PC-9 (cell line): ENCODE measurements at places on chromosomes 11 and 22. TPM values are rescaled to one million over a fixed set of nuclear protein-coding genes. Genes with fewer than 3 reads are reported as not detected.

GRCh38 chr11:125457814-125458343, 38.2 kb downstream of the FEZ1 start:
- DNase-seq: no peak

GRCh38 chr11:62546244-62546928, at the start of gene AHNAK:
Gene AHNAK, minus strand, starts transcription at chr11:62546806. Its CDS starts 10,708 bp downstream, at chr11:62536098.
- DNase-seq: peak; percentile 83

DNA sequence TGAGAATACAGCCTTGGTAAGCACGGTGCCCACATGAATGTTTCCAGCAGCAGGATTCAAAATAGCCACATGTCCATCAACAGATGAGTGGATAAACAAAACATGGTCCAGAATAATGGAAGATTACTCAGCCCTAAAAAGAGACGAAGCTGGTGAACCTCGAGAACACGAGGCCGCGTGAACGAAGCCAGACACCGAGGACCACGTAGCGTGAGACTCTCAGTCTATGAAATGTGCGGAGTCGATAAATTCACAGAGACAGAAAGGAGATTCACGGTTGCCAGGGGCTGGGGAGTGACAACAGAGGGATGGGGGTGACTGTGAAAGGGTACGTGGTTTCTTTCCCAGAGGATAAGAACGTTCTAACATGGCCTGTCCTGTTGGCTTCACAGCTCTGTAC, 2.9 kb upstream of the ASCL2 start:
- DNase-seq: no peak

TENM4 gene
- 0.25 TPM in 1 of 2 replicates, not detected in the other for total RNA-seq

- DNase-seq: peak; percentile 63
Observed at GRCh38 chr11:11993839-11994238, 14.6 kb downstream of the DKK3 start.

TMEM191C gene
- 4.0 TPM in 2 replicates for total RNA-seq

SNX32 gene
- not detected in 2 replicates for total RNA-seq

DNA sequence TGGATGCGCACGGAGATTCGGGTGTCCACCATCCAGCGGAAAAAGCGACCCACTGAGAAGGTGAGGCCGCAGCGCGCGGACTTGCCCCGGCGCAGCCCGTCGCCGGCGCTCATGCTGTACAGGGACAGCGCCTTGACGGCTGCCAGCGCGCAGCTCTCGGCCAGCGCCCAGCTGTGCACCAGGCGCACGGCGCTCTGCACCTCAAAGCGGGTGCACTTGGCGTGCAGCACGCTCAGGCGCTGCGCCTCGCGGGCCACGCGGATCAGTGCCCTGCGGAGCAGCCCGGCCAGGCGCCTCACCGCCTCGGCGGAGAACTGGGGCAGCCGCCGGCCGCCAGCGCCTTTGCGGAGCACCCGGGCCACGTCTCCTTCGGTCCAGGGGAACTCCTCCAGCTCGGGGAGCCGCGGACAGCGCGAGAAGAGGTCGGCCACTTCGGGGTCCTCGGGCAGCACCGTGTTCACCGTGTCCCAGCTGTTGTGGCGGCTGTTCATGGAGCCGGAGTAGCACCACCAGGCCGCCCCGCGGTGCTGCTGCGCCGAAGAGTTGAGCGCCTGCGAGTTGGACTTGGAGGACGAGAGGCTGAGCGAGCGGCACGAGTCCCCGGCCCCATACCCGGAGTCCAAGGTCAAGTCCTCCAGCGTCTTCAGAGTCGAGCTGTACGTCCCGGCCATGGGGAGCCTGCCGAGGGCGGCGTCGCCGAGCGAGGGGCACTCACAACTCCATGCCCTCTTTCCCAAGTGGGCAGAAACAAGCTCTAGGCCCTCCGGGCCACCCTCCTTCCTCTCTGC, 703 bp downstream of the ABTB2 start:
- DNase-seq: peak; percentile 56

GRCh38 chr11:11409901-11410300, 56.9 kb upstream of the CSNK2A3 start:
- DNase-seq: no peak

GRCh38 chr22:39439170-39439569, 17.6 kb upstream of the MGAT3 start:
- DNase-seq: no peak

OR51B4 gene
- not detected in 2 replicates for total RNA-seq

OR51B2 gene
- total RNA-seq: not detected in 2 replicates

- DNase-seq: no peak
Observed at GRCh38 chr22:42763965-42764480, 43.4 kb upstream of the A4GALT start.

- no peak for DNase-seq
Observed at GRCh38 chr22:28283068-28283654, 364.1 kb upstream of the PITPNB start.

- DNase-seq: no peak
Observed at GRCh38 chr11:116601814-116602636, 170.8 kb downstream of the BUD13 start.

DNA sequence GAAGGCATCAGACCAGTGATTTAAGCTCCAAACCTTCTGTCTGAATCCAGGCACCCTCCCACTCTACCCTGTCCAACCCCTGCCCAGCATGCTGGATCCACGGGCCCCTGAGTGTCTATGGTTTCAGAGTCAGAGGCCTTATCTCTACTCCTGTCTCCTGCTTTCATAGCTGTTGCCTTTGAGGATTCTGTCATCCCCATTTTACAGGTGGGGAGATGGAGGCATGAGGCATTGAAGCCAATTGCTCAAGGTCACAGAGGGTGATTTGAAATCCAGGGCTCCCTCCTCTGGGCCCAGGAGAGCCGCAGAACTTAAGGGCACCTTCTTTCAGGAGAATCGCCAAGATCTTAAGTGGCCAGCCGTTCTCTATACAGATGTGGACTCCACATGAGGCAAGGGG, 3.1 kb downstream of the KCNJ4 start:
- DNase-seq: no peak

DNA sequence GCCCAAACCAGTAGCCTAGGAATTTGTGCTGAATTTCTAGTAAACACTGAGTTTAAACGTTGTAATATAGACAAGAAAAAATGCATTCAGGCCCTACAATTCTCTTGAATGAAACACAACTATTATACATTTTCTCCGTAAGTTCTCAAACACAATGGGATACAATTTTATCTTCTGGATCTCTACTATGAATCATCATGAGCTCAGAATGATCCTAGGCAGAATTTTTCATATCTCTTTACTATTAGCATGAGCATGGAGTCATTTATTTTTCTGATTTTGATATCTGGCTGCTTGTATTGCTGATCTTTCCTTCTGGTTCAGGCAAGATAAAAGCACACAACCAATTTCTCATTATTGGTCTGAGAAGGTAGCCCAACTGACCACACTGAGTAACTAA, 1123.4 kb upstream of the RAG2 start:
- DNase-seq: no peak

KRTAP5-2 gene
- total RNA-seq: not detected in 2 replicates

GRCh38 chr11:7439746-7440320, 45.5 kb upstream of the OLFML1 start:
- DNase-seq: no peak

C22orf15 gene
- total RNA-seq: not detected in 2 replicates

DNA sequence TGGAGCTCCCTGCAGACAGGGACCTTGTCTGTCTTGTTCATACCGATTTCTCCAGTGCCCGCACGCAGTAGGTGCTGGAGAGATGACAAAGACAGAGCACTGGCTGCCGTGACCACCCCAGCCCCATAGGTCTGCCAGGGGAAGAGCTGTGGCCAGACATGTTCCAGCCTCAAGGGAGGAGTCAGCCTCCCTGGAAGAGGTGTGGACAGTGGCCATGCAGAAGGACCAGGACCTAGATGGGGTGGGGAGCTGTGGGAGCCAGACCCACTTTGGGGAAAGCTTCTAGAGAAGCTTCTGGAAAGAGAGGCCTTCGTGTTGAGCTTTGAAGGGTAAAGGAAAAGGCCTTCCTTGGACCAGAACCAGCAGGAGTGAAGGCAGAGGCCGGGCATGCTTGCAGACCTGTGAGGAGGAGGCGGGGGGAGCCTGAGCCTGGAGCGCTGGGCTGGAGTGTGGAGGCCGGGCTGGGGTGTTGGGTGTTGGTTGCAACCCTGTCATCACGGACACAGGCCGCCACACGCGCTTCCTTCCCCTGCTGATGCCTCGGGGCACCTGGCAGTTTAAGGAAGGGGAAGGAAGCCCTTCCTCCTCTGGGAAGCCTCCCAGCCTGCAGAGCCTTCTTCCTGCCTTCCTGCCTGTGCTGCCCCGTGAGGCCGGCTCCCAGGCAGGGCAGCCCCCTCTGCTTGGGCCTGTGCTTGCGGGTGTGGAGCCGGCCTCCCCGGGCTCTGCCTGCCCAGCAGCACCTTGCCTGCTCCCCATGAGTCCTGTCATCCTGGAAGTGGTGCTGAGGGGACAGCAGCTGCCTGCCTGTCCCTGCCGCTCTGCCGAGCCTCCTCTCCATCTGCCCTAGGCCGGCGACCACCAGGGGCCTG, 12.3 kb downstream of the RELT start:
- DNase-seq: no peak

DNA sequence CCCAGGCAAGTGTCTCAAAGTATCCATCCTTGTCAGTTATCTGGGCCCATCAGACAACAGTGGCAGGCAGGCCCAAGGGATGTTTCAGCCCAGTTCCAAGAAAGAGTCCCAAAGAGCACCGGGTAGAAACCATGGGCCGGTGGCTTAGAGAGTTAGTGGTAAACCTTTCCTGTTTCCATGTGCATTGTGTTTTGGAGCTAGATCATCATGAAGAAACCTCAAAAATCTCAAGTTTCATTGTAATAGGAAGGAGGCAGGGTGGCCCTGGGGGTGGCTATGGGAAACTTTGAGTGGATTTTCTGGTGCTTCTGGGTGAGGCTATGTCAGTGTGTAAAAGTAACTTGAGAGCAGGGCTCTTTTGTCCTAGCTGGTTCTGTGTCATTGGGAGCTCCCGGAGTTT, 68.1 kb downstream of the UBASH3B start:
- no peak for DNase-seq

DNA sequence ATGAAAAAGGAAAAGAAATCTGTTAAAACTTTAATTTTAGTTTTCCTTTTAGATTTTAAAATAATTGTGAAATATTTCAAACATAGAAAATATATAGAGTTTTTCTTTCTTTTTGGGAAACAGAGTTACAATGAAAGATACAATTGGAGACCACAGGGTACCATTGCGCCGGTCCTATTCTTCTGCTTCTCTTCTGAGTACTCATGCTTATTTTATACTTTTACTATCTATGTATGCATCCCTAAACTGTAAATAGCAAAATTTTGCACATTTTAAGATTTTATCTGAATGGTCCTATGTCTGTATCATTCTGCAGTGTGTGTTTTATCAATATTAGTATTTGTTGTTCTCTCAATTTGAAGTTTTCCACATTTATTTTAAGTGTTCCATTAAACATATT, 65.0 kb downstream of the EHF start:
- no peak for DNase-seq

- DNase-seq: no peak
Observed at GRCh38 chr11:116517584-116517983, 255.2 kb downstream of the BUD13 start.

- DNase-seq: no peak
Observed at GRCh38 chr11:18733202-18733601, 7.2 kb upstream of the IGSF22 start.

GRCh38 chr11:66388780-66389386, 17.3 kb upstream of the SLC29A2 start:
- peak; percentile 57 for DNase-seq

GRCh38 chr11:110131386-110132123, 38.4 kb downstream of the ZC3H12C start:
- no peak for DNase-seq

DNA sequence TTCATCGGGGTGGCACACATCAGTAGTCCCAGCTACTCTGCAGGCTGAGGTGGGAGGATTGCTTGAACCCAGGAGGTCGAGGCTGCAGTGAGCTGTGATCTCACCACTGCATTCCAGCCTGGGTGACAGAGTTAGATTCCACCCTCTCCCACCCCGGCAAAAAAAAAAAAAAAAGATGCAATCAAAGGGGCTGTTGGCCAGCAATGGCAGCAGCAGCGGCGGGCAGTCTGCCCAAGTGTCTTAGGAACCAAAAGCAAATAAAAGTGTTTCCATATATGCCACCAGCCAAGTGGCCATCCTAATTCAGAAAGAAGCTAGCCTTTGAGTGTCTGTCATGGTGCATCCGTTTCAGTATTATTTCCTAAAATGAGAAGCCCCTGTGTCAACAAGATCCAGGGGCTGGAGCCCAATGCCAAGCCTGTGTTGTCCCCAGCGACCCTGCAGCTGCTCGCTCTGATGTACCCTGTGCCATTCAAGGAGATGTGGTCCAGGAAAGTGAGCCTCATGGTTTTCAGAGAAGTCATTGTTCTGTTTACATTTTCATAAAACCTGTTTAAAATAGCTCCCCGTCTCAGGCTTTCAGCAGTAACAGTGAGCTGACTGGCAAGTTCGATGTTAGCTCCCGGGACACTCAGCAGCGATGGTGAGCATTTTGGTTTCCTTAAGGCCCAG, 12.5 kb downstream of the CDPF1 start:
- no peak for DNase-seq

OR56A3 gene
- total RNA-seq: not detected in 2 replicates

ZC3H12C gene
- 9.3 and 12.4 TPM in 2 replicates for total RNA-seq

ACTN3 gene
- total RNA-seq: not detected in 2 replicates

BRD1 gene
- total RNA-seq: 28.5 and 30.9 TPM in 2 replicates

- no peak for DNase-seq
Observed at GRCh38 chr11:40291329-40291728, 1168.1 kb downstream of the LRRC4C start.

CAVIN3 gene
- 25.7 and 26.0 TPM in 2 replicates for total RNA-seq

- no peak for DNase-seq
Observed at GRCh38 chr11:19577976-19578619, 134.5 kb upstream of the NAV2 start.

DNA sequence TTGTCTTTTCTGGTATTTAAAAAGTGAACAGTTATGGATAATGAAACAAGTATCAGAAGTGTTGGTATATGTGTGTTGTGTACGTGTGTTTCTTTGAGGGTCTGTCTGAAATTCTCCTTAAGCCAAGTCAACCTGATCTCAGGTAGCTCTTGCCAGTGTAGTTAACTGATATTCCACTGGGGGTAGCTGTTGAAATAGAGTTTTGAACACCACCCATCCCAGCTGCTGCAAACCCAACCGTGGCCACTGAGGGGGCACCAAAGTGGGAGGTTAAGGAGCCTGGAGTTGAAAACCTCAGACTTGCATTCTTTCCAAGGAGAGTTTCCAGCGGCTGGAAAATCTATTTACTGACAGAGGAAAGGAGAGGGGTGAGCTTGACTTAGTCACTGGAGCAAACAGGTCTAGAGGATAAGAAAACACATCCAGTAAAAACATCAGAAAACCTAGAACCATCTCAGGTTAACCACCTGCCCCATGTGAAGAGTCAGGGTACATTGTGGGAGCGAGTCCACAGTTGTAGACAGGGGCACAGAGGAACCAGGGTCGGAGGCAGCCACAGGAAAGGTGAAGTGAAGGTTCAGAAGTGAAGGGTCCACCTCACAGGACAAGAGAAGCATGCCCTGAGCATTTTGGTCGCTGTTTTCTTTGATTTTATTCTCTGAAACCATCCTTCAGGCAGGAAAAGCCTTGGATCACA, 8.8 kb upstream of the CUL5 start:
- no peak for DNase-seq

DNA sequence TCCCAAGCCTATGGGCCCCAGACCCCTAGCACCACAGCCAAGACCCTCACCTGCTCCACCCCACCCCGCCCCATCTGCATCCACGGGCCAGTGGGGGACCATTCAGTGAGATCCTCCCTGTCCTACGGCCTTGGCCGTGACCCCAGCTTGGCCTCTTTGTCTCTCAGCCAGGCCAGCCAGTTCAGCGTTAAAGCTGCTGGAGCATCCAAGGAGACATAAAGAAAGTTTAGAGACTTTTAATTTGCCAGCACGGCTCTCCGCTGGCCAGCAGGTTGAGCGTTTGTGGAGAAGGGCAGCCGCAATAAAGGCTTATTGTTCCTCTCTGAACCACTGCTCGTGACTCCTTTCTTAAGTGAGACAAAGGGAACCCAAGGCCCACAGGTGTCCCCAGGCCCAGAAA, 49.3 kb upstream of the LMO1 start:
- DNase-seq: no peak

- no peak for DNase-seq
Observed at GRCh38 chr22:30867746-30868662, 100.6 kb downstream of the MORC2 start.
